ENCODE measurements at places on chromosomes 12 and 14.

DNA sequence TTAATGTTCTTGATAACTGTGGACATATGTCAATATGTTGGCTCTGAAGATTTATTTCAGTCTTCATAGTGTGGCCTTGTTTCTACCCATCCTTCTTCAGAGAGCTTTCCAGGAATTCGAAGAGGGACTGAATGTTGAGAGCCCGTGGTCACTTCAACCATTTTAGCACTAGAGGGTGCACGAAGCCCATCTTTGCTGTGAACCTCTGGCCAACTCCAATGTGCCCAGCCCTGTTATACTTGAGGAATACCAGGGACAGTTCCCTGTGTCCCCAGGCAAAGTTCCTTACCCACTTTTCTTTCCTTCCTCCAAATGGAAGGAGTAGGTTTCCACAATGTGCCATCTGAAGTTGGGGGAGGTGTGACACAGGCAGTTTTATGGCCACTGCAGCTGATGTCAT, 603.5 kb downstream of the RPL10L start:
- DNase-seq, result peak; percentile 9

DNA sequence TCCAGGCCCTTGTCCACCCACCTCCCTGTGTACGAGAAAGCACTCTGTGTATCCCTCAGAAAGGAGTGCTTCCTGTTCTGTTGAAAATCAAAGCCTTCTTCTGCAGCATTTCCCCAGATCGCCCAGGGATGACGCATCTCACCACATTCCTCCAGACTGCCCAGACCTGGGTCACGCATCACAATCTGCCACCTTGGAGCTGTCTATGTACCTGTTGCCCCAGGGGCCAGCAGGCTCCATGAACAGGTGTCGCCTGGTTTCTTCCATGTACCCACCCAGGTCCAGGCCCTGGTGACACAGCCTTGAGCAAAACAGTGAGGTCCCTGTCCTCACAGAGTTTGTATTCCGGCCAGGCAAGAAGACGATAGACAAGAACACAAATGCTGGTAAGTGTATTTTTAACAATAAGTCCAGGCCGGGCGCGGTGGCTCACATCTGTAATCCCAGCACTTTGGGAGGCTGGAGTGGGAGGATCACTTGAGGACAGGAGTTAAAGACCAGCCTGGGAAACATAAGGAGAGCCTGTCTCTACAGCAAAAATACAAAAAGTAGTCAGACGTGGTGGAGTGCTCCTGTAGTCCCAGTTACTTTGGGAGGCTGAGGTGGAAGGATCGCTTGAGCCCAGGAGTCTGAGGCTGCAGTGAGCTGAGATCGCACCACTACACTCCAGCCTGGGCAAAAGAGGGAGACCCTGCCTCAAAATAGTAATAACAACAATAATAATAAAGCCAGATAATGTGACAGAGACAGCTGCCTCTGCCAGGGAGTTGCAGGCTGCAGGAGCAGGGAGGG, 6.8 kb upstream of the PPP1R13B start:
- DNase-seq, result no peak

- DNase-seq, result peak; percentile 9
These were observed 1097.3 kb downstream of the SLC16A7 start for GRCh38 chr12:60693019-60693626.

- no peak for DNase-seq
These were observed 27.2 kb upstream of the YBX3 start for GRCh38 chr12:10750385-10750727.

GRCh38 chr14:51069055-51069454, 25.9 kb downstream of the TRIM9 start:
- peak; percentile 13 for DNase-seq
